ENCODE measurements at places on chromosomes 6 and 20.

DNA sequence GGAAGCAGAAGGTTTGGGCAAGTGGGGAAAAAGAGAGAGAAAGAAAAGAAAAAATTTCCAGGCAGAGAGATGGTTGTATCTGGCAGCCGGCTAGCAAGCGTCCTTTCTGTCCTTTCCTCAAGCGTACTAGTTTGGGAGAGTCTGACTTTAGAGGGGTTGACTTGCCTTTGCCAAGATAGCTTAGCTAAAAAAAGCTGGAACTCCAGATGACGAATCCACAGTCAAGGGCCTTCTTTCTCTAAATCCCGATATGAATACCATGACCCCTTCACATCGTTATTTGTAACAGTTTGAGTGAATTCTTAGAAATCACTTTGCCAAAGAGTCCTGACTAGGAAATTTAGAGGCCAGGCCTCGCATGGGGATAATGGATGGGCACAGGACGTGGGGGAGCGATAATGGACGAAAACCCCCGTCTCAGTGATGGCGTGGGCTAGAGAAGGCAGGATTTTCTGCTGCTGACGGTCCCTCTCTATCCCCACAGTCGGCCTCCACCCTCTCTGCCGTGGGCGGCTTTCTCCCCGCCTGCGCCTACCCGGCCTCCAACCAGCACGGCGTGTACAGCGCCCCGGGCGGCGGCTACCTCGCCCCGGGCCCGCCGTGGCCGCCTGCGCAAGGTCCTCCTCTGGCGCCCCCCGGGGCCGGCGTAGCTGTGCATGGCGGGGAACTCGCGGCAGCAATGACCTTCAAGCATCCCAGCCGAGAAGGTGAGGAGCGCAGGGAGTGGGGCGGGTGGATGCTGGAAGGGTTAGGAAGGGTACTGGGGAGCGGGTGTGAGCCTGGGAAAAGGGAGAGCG, 3.5 kb downstream of the PAX1 start:
- no peak for DNase-seq

GRCh38 chr20:19022118-19022575, 190.3 kb upstream of the SLC24A3 start:
- no peak for DNase-seq

DNA sequence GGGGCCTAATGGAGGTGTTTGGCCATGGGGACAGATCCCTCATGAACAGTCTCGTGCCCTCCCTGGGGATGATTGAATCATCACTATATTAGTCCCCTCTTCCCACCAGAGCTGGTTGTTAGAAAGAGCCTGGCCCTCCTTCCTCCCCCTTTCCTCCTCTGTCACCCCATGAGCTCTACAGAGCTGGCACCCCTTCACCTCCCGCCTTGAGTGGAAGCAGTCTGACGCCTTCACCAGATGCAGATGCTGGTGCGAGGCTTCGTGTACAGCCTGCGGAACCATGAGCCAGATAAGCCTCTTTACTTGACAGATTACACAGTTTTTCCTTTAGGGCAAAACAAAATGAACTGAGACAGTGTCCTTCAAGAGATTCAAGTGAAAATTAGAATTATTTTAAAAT, 74.4 kb upstream of the RIPOR2 start:
- no peak for DNase-seq

GRCh38 chr20:49704932-49705336, 8.7 kb downstream of the B4GALT5 start:
- no peak for DNase-seq

GRCh38 chr6:150254770-150255169, 111.9 kb downstream of the PPP1R14C start:
- no peak for DNase-seq

- no peak for DNase-seq
Measured at GRCh38 chr6:41522780-41523548, 23.2 kb upstream of the FOXP4 start.

All from hypothalamus (tissue), 51 donors.